Trophoblast cell (in vitro differentiated cells and primary cell): ENCODE measurements at places on chromosomes 2 and 18.
A peak's percentile ranks its signal among the peaks of the same experiment; 100 is the strongest.

- no peak for DNase-seq
Observed at GRCh38 chr2:236095504-236095903, 72.7 kb downstream of the GBX2 start.

GRCh38 chr2:197307236-197307932, 3.2 kb downstream of the ANKRD44 start:
- no peak for DNase-seq

DNA sequence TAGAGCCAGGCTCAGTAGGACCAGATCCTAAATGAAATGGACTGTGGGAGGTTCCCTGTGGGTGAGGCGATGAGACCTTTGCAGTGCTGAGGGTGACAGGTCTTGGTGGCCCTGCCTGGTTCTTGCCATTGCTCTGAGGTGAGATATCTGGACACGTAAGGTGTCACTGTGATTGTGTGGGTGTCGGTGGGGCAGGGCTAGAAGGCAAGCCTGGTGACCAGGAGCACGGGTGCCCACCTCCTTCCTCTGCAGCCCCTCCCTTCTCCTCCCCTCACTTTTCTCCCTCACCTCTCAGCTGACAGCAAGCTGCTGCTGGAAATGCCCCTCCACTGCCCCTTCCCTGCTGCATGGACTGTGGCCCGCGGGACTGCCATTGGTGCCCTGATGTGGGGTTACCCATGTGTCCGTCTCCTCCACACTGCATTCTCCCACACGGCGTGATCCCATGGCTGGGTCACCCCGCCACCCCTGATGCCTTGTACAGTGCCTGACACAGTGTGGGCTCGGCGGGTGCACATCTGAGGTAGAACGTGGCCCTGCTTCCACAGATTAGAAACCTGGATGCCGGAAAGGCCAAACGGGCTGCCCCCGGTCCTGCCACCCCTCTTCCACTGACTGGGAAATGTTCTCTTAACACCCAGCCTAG, 55.6 kb upstream of the FOSL2 start:
- no peak for DNase-seq

- no peak for DNase-seq
Observed at GRCh38 chr2:16671760-16672159, 6.1 kb upstream of the CYRIA start.

DNA sequence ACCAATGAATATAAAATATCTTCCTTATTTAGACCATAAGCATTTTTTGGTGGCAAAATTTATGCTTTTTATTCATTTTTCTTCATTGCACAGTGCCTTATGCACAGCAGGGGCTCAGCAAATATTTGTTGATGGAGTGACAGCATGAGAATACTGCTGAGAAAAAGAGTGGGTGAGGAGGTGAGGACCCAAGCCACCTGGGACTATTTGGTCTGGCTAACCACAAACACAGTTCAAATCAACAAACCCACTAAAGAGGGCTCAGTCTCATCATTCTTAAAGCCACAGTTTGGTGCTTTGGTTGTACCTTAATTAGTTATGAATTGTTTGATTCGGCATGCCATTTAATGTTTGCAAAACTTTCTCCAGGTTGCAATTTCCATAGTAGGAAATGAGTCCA, 183.5 kb upstream of the ZNF521 start:
- DNase-seq = no peak

- no peak for DNase-seq
Observed at GRCh38 chr18:52730972-52731619, 391.1 kb downstream of the DCC start.

- no peak for DNase-seq
Observed at GRCh38 chr2:40325116-40325515, 126.8 kb downstream of the SLC8A1 start.

- no peak for DNase-seq
Observed at GRCh38 chr2:20747317-20747716, 75.6 kb downstream of the LDAH start.

DNA sequence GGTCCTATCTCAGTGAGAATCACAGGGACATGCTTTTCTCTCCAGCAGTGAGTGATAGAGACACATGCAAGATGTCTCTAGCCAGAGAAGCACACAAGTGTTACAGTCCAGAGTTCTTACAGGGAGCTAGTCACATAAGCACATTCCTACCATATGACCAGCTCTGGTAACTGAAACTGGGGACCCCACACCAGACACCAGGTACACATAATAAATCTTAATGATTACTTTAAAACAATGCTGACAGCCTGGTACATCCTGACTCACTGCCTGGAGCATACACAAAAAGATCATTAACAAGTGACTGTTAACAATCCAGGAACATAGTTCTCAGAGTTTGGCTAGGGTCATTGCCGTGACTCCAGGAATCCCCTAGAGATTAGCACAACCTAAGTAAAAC, 53.6 kb downstream of the GALNT1 start:
- DNase-seq = no peak

- DNase-seq = no peak
Observed at GRCh38 chr2:630451-631320, 46.5 kb downstream of the TMEM18 start.

DNA sequence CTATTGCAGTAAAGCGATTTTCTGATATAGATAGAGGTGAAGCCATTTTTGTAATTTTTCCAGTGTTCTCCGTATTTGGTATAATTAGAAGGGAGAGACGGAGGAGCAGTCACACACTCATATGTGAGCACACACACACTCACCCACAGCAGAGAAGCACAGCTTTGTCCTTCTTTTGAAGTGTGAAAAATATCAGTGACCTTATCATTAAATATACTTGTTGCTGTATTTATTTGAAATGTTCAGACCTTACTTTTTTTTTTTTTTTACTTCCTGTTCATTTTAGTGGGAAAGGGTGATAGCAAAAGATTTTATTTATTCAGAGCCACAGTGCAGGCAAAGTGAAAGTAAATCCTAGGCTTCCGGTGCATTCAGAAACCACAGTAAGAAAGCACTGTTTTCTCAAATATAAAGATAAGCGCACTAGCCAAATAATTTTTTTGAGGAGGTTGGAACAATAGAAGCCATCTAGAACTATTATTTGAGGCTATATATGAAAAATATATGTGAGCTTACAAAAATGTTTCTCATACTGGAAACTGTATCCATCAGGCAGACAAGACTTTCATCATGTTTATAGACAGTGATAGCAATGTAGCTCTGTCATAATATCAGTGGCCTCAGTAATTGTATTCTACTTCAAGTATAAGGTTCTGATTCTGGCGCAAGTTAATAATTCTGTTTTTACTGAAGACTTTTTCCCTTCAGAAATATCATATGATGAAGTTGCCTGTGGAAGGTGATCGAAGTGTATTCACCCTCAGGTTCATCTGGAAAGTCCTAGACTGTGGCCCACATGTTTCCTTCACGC, 37.2 kb downstream of the TSHZ1 start:
- DNase-seq = no peak

- no peak for DNase-seq
Observed at GRCh38 chr2:151305129-151305691, 15.7 kb upstream of the NMI start.

- DNase-seq = peak; percentile 79
Observed at GRCh38 chr2:99670768-99671734, 181.2 kb upstream of the REV1 start.

GRCh38 chr2:22536133-22536532, 848.8 kb upstream of the KLHL29 start:
- no peak for DNase-seq

DNA sequence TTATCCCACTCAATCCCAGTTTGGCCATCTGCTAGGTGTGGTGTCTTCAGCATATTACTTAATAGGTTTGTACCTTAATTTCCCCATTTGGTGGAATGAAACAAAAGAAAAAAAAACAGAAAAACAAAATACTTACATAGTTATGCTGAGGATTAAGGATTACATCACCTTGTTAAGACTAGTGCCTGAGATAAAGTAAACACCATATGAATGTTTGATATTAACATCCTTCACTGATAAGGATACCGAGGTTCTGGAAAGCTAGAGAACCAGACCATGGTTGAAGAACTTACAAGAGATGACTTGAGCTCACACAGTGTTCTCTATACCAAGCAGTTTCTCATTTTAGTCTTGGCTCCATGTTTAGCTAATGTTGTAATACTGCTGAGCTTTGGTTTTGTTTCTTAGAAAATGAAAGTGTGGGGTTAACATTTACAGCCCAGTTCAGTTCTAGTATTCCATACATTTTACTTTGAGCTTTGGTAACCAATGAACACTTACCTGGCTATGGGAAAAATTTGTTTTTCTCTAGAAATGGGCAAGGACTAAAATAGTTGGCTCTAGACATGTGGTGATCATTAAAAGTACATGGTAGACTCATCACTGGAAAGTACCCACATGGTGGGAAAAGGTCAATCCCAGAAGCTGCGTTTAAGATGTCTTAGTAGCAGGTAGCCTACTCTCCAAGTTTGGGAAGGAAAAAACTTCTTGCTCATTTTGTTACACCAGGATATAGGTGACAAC, 5.8 kb upstream of the GPD2 start:
- no peak for DNase-seq

- no peak for DNase-seq
Observed at GRCh38 chr2:76625101-76625500, 897.1 kb downstream of the LRRTM4 start.

DNA sequence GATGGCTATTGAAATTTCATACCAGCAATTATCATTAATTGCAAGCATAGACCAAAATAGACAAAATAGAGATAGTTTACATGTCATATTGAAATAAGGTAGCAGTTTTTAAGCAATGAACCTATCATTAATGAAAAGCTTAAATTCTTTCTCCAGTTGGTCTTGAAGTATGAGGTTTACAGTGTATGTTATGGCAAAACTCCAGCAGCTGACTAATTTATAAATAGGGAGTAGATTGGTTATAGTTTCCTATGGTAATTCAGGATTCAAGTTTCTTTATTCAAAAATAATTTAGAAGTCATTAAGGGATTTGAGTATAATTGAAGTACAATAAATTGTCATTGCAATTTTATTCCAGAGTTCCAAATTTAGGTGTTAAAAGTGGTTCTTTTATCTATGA, 69.6 kb upstream of the COL5A2 start:
- DNase-seq = no peak
